ENCODE measurements at places on chromosomes 7 and 10.

GRCh38 chr10:91597197-91597881, 35.5 kb downstream of the PPP1R3C start:
- DNase-seq = no peak

GRCh38 chr10:53574024-53574423, 801.4 kb upstream of the MBL2 start:
- no peak for DNase-seq

GRCh38 chr10:69835233-69835632, 33.5 kb downstream of the COL13A1 start:
- DNase-seq = no peak

- DNase-seq = no peak
Measured at GRCh38 chr7:20158684-20159083, 58.5 kb downstream of the MACC1 start.

DNA sequence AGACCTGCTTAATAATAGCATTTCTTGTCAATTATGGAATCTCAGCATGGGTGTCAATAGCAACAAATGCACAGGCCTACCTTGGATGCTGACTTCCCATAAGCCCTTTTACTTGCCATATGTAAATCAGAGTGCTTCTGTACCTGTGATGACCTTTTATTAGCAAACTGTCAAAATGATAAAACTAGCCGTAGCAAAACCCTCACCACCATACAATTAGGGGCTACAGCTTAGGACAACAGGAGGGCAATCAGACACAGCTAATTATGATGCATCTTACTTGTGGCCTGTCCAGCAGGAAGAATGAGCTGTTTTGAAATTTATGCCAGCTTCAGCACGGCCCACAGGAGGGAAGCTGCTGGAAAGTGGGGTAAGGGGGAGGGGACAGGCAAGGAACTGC, 201.6 kb downstream of the TAX1BP1 start:
- DNase-seq = no peak

DNA sequence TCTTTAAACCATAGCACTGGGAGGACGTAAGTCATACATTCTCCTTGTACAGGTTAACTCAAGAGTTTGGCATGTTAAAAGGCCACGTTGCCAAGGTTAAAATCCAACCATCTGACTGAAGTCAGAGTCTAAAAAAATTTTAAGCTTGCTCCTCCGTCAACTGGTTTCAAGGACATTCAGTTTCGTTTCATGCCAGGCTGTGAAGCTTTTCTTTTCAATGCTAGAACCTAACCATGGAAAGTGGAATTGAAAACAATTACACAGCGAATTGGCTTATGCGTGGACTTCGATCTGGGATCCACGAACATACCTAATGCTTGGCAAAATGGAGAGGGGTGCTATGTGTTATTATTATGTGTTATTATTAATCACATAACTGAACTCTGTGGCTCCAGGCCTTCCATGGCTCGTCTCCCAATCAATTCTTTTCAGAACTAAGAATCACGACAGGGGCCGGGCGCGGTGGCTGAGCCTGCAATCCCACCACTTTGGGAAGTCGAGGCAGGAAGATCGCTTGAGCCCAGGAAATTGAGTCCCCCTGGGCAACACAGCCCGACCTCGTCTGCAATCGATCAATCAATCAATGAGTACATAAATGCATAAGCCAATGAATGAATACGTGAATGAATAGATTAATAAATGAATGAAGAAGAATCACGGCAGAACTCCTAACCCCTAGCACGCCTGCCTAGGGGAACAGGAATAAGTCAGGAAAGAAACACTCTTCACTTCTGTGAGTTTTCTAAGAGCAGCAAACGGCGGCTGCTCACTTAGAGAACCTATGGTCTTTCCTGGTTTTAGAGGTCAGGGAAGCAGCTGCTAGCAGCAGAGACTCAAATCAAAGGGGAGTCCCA, 733 bp upstream of the ARL5B start:
- peak; percentile 39 for DNase-seq

- DNase-seq = no peak
Measured at GRCh38 chr10:11272915-11273389, 255.3 kb downstream of the CELF2 start.

GRCh38 chr10:35608328-35608672, 3.2 kb downstream of the GJD4 start:
- DNase-seq = no peak

GRCh38 chr10:4733150-4733842, 92.7 kb upstream of the AKR1E2 start:
- DNase-seq = no peak

GRCh38 chr7:148044173-148044572, 546.4 kb upstream of the C7orf33 start:
- no peak for DNase-seq

Data from left ventricle myocardium superior (tissue), 1 donor.